ENCODE measurements at places on chromosomes 12 and 14.

DNA sequence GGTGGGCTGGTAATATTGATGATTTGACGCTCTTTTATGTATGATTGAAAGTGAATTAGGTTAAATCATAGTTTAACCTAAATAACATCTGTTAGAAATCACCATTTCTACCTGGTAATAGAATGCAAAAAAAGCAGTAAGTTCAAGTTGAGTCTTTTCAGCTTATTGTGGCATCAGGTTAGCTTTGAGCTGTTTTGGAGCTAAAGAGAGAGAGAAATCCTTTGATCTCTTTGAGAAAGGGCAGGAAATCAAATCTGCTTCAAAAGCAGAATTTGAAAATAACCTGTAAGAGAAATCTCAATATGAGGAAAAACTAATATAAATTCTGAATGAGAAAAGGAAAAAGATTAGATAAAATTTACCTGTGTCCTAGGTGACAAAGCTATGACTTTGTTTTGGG is 62.2 kb downstream of the CKB start:
- DNase-seq = no peak

- DNase-seq = peak; percentile 89
Observed at GRCh38 chr12:122895704-122896636, at the start of gene VPS37B. Gene VPS37B (minus strand): TSS chr12:122896124. CDS start chr12:122896062, 62 bp downstream.

GRCh38 chr12:57846285-57846576 is 298 bp downstream of the CTDSP2 start:
- DNase-seq = no peak

DNA sequence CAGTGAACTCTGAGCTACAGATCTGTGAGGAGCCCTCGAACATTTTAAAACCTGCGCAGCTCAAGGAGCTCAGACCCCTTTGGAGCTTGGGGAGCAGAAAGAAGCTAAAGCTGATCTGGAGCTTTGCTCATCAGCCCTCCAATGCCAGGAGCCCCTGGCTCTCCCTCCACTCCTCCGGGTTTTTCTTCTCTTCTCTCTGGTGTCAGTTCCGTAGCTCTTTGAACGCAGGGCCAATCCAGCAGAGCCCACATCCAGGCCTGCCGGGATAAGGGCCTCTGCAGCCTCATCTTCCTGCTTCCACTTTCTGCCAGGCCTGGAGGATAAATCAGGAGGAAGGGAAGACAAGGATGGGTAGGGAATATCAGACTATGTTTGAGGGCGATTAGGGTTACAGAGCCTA is 6.0 kb downstream of the HOXC4 start:
- DNase-seq = no peak

DNA sequence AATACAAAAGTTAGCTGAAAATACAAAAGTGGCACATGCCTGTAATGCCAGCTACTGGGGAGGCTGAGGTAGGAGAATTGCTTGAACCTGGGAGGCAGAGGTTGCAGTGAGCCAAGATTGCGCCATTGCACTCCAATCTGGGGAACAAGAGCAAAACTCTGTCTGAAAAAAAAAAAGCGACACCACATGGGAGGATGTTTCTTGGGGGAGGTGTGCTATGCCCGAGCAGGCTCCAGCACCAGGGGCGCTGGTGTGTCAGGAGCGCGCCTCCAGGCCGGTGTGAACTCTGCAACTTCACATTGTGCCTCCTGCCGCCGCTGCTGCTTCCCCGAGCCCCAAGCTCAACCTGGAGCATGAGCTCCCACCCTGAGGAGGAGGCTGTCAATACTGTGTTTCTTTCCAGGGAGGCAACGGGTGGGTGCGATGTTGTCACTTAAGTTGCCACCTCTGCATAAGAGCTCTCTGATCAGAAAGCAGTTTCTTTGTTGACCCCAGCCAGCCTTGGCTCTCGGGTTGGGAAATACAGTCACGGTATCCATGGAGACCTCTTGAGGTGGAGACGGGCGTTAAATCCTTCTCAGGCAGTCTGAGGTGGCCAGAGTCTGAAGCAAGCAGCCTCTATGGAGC is 18.9 kb downstream of the DEGS2 start:
- no peak for DNase-seq

DNA sequence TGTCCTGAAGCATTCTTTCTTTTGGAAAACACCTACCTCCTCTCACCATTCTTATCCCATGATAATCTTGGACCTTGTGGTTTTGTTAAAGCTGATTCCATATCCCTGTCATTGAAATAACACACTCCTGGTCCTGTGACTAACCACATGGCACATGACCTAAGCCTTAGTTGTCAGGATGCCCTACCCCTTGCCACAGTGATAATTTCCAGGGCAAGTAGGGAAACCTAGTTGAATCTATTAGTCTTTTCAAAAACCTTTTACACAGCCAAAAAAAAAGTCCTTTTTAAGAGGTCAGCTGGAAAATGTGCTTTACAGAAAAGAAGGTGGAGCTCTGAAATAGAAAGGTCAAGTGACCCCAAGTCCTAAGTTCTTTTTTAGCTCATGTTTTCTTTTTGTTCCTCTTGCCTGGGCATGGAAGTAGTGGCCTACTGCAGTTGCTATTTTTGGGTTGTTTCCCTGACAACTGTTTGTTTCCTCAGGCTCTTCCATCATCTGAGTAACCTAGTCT is 608.4 kb downstream of the LRFN5 start:
- DNase-seq = peak; percentile 92

DNA sequence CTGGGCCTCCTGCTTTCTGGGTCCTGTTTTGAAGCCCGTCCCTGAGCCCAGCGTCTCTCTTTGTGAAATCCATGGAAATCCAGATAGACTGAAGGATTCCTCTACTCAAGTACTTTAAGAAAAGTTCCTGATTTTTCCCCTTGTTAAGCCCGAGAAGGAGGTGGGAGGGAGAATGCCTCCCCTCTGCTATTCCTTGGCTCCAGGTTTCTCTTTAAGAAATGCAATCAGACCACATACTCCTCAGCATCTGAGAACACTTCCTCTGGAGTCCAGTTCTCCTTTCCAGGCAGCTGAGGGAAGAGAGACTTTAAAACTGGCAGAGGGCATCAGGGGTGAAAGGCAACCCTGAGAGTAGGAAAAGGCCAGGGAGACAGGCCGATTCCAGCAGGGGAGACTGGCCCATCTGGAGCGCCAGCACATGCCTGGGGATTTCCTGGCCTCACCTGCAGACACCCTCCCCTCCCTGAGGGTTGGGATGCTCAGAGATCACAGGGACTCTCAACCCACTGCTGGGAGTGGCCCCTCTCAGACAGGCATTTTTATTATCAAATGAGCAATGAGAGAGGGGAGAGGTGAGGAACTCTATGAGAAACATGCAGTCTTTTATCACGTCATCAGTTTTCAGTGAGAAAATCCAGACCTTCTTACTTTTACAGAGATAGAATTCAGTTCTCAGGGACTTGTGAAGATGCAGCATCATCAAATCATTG is 2.0 kb upstream of the EMP1 start:
- DNase-seq = no peak

GRCh38 chr12:45049912-45050750 is 768 bp downstream of the DBX2 start:
- DNase-seq = peak; percentile 3

DNA sequence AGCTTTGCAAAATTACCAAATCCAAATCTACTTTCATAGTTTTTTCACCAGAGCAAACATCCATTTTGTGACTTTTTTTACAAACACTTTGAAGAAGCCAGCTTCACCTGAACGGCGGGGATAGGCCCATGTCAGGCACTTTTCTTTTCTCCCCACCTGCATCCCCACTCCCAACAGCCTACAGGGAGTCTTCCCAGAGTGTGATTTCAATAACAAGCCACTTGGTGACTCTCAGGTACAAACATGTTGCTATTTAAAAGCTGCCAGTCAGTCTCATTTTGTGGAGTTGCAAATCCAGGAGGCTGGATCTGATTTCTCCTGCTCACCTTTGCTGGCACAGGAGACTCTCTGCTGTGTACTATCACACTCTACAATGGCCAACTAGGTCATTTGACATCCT is 285.5 kb downstream of the KCNH5 start:
- no peak for DNase-seq

GRCh38 chr12:57730336-57731067 is 8.0 kb downstream of the AGAP2 start:
- peak; percentile 85 for DNase-seq

GRCh38 chr14:31858868-31859267 is 218.2 kb upstream of the ARHGAP5 start:
- DNase-seq = no peak

DNA sequence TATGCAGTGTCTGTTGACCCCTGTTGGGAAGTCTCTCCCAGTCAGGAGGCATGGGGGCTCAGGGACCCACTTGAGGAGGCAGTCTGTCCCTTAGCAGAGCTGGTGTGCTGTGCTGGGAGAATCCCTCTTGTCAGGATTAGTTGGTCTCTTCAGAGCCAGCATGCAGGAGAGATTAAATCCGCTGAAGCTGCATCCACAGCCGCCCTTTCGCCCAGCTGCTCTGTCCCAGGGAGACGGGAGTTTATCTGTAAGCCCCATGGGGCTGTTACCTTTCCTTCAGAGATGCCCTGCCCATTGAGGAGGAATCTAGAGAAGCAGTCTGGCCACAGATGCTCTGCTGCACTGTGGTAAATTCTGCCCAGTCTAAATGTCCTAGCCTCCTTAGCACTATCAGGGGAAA is 13.1 kb upstream of the KLRC1 start:
- DNase-seq = no peak

- no peak for DNase-seq
Observed at GRCh38 chr14:83847102-83847501, 1682.8 kb upstream of the FLRT2 start.

DNA sequence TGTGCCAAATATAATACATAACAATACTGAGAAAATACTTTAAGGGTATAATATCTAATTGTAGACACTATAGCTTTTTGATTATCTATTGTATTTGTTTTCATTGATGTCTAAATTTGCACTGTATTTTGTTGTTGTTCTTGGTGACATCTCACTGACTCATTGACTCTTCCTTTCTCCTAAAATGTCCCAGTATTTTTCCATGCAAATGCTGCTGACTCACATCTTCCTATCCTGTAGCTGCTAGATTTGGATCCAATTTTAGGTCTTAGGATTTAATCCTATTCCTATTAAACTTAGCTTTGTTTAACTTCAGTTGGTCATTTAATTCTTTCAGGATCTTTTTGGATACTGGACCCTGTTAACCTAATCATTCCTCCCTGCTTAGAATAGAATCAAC is 148.5 kb downstream of the TMTC2 start:
- peak; percentile 10 for DNase-seq

DNA sequence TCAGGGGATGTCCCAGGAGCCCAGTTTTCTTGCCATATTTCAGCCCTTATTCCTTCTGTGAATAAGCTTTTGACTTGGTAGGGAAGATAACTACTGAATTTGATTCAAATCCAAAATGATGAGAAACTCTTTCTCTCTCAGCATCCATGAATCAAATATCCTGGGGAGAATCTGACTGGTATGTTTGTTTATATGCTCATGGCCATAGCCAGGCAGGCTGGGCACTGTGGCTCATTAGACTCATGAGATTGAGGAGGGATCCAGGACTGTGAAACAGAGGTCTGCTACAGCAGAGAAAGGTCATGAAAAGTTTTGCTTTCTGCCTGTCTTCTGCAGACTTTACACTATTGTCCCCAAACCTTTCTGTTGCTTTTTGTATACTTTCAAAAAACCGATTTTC is 346.4 kb upstream of the ATP2B1 start:
- no peak for DNase-seq

- no peak for DNase-seq
Observed at GRCh38 chr12:127399451-127399850, 867.5 kb upstream of the TMEM132C start.

DNA sequence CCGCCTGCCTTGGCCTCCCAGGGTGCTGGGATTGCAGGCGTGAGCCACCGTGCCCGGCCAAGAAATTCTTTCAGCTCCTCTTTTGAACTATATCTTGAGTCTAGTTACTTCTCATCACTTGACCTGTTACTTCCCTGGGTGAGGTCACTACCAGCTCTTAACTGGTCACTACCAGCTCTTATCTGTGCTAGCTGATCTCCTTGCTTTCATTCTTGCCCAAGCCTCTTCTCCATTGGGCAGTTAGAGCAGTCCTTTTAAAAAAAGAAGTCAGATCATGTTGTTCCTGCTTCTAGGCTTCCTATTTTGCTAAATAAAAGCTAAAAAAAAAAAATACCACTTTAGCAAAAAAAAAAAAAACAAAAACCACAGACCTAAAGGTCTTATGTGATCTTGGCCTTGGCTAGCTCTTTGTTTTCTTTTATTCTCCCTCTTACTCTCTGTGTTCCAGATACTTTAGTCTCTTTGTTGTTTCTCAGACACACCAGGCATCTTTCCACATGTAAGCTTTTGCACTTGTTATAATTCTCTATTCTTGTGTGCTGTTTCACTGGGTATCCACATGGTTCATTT is 63.5 kb downstream of the RAD51B start:
- DNase-seq = no peak

- DNase-seq = no peak
Observed at GRCh38 chr12:71005166-71005565, 84.6 kb upstream of the PTPRR start.

- DNase-seq = peak; percentile 18
Observed at GRCh38 chr14:36238666-36239363, 62.3 kb upstream of the PTCSC3 start.

DNA sequence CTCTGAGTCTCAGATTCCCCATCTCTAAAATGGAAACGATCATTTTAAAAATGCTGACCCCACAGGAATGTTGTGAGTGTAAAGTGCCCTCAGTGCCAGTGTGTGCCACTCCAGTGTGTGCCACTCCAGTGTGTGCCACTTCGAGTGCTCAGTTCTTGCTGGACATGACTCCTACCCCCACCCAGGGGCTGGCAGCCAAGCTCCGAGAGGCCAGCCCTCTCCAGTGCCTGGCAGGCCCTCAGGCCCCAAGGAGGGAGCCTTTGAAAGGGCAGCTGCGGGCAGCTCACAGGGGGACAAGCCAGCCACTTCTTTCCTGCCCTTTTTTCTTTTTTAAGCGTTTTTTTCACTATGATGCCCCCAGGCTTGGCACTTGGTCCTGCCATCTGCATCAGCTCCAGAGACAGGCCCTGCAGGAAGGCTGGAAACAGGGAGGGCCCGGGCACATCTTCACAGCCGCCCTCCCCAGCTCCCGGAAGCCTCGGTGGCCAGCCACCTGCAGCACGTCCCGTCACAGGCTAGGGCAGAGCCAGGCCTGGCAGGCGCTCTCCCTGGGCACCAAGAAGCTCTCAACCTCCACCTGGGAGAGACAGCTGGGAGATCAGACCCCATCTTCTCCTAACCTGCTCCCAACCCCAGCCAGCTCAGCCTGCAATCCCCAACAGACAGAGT is 29.8 kb downstream of the NCOR2 start:
- DNase-seq = no peak

DNA sequence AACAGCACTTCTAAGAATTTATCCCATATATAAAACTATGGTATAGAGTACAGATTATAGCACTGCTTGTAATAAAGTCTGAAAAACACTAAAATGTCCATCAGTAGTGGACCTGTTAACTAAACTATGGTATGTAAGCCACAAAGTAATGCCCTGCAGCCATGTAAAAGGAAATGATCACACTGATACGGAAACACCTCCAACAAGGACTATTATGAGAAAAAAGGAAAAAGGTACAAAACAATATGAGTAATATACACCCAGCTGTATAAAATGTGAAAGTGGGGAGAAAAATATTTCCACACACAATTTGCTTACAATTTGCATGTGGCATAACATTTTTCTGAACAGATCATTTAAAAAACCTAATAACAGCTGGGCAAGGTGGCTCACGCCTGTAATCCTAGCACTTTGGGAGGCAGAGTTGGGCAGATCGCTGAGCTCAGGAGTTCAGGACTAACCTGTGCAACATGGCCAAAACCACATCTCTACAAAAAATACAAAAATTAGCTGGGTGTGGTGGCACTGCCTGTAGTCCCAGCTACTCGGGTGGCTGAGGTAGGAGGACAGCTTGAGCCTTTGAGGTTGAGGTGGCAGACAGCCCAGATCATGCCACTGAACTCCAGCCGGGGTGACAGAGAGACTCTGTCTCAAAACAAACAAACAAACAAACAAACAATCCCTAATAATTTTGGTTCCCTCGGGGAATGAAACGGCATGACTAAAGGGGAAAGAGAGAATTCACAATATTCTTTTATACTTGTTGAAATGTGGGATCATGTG is 250.5 kb downstream of the MED13L start:
- DNase-seq = peak; percentile 54

All from myocyte (in vitro differentiated cells).